Right hindlimb (tissue), 1 donor: ENCODE measurements at places on chromosomes 16 and 17.

DNA sequence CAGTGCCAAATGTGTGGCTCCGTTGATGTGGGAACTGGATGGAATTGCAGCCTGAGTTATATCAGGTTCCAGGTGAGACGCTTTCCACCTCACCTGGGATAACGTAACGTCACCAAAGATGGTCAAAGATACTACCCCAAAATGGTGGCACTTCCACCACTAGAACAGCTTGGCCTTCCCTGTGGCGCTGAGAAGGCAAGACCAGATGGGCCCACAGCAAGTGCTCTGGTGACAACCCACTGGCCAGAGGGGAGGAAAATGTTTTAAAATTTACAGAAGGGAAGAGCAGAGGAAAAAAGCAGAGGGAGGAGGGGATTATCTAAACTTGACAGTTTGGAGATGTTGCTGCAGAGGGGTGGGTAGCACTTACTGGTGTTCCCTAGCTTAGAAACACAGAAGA lies 7.5 kb upstream of the ITGA2B start:
- DNase-seq: no peak

GRCh38 chr17:79212149-79213087 lies 137.8 kb downstream of the ENGASE start:
- DNase-seq: no peak

DNA sequence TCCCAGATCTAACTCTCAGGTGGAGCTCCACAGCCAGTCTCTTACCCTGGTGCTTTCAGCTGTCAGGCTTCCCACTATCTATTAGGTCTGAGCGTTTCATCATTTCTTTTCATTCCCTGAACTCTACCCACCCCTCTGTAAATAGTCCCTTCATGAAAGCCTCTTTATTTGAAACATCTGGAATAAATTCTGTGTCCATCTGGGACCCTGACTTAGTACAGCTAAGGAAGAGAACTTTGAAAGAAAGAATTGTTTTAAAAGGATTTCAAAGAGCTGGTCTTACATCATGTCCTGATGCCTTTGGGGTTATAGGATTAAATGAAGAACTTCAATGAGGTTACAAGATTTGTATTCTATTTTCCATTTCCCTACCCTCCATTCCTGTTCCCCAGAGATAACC lies 388.5 kb upstream of the CA10 start:
- DNase-seq: no peak

DNA sequence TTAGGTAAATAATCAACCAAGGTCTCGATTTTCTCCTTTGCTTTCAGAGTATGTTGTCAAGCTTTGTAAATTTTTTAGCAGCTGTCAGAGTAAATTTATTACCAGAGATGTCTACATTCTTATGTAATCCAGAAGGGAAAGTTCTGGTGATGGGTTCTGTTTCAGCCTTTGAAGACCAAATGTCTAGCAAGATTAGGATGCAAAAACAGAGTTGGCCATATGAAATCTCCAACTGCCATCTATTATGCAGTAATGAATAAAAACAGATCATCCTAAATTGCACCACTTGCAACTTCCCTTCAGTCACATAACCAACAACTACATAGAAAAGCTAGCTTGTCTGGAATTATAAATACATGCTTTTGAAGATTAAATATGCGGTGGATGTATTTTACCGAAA lies 826.8 kb upstream of the KIF2B start:
- no peak for DNase-seq

DNA sequence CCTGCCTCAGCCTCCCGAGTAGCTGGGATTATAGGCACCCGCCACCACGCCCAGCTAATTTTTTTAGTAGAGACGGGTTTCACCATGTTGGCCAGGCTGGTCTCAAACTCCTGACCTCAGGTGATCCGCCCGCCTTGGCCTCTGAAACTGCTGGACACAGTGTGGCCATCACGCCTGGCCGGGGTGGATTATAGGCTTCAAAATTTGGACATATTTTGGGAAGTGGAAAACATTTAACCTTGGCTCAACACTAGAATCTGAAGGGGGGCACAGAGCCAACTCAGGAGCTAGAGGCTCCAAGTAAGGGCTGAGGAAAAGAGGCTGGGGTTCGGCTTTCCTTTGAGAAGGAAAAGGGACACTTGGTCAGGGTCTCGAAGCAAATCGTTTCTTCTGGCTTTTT lies 2.2 kb upstream of the CDK5R1 start:
- no peak for DNase-seq

DNA sequence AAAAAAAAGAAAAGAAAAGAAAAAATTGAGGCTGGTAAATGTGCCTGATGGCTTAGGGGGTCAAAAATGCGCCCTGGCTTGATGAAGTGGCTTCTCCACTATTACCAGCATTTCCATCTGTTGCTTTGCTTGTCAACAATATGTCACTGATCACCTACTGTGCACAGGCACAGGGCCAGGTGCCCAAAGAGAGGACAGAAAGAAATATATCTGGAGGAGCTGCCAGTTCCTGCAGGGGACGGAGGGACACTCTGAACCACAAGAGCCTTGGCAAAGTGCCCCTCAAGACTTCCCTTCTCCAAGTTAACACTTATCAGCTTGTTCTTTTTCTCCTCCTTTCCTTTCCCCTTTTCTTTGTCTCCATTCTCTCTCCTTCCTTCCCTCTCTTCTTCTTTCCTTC lies 34.7 kb downstream of the GINS3 start:
- DNase-seq: no peak

DNA sequence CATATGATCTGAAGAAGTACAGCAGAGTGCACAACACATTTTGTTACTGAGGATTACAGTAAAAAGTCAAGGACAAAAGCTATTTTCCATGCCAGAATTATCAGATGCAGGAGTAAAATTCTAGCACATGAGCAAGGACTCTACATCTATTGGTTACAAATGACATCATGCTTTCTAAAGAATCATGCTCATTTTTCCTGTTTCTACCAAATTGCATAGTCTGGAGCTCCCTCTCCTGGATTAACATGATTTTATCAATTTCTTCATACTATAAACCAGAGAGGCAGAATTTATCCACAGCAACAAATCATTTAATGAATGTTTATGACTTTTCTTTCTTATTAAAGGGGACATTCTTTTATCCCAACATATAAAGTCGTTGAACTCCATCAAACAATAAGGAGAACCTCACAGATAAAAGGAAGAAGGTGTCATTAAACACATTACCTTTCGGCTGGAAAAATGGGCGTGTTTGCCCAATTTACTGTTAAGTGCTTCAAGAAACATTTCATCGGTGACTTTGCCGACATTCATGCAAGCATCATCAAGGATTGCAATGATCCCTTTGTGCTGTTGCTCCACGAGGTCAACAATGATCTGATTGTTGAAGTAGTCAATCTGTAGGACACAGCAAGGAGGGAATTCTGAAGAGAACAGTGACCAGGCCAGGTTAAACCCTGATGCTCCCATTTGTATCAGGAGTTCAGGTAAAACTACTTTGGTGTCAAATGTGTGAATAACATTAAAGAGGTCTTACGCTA lies 121.7 kb downstream of the MYO1D start:
- no peak for DNase-seq
